ENCODE measurements at places on chromosomes 2 and 18.

- no peak for DNase-seq
Measured at GRCh38 chr2:47724221-47724981, 58.5 kb upstream of the MSH6 start.

GRCh38 chr2:151176661-151177060 lies 85.0 kb downstream of the RBM43 start:
- DNase-seq: no peak

- DNase-seq: no peak
Measured at GRCh38 chr18:3151399-3152264, 68.1 kb downstream of the MYOM1 start.

DNA sequence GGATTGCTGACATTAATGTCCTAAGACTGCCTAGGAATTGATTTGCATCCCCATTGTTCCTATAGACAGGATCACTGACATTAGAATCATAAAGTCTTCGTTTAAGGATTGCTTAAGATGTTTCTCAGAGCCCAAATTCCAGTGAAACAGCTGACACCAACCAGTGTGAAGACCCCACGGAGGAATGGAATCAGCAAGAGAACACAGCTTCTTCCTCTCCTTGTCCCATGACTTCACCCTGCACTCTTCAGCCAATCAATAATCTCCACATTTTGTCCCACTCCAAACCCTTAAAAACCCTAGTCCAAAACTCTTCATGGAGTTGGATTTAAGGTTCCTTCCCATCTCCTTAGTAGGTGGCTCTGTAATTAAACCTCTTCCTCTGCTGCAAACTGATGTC lies 157.0 kb upstream of the NDUFV2 start:
- DNase-seq: no peak

- DNase-seq: no peak
Measured at GRCh38 chr18:3219631-3220335, at the start of gene MYOM1. TSS of gene MYOM1 (minus strand) at chr18:3219968. CDS start at chr18:3215223, 4,745 bp downstream.

GRCh38 chr2:169185711-169186110 lies 116.3 kb downstream of the DHRS9 start:
- no peak for DNase-seq

DNA sequence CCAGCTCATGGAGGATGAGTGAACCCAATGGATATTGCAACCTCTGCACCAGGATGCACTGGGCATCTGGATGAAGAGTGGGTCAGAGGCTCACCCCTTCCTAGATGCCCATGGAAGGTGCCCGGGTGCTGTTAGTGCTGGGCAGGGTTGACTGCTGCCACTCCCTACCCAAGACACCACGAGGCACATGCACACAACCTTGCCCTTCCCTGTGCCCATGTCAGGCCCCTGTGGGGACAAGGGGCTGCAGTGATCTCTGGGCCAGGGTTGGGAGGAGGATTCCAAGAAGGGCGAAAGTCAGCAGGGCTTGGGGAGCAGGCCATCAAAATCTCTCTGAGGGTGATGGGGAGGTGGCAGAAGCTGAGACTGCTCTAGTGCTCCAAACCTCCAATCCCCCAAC lies 309.7 kb upstream of the ST6GAL2 start:
- DNase-seq: no peak

DNA sequence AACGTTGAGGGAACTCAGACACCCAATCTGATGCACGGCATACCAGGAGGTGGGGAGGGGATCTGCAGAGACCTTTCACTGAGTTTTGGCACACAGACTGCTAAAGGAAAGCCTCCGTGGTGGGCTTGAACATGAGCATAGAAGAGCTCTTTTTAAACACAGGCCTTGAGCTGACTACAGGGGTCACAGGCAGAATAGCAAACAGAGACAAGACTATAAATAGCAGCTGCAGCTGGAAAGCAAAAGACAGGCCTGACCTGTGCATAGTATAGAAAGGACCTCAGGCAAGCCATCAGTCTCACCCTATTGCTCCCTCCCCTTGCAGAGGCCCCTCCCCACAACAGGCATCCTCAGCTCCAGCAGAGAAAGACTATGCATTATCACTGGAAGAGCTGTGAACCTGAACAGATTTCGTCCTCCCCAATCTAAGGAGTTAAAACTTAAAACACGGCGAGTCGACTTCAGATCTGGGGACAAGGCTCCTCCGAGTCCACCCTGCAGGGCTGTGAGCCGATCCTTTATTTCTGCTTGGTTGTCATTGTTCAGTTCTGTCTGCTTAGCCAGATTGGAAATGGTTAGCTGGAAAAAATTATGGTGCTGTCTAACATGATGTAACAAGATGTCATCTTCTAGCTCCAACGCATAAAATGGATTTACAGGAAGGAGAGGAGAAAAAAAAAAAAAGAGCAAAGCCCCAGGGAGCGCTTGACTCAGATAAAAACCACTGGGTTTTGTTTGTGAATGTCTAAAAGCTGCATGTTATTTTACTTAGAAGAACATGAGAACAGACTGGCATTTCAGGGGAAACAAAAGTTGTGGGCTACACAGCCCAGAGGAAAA lies 25.2 kb upstream of the LCLAT1 start:
- DNase-seq: no peak

Measured in mucosa of gallbladder (tissue), 1 donor.